Hepatocyte (in vitro differentiated cells): ENCODE measurements at places on chromosomes 7 and 10.

GRCh38 chr7:1530946-1531262, 402 bp downstream of the MAFK start:
- DNase-seq = peak; percentile 49

DNA sequence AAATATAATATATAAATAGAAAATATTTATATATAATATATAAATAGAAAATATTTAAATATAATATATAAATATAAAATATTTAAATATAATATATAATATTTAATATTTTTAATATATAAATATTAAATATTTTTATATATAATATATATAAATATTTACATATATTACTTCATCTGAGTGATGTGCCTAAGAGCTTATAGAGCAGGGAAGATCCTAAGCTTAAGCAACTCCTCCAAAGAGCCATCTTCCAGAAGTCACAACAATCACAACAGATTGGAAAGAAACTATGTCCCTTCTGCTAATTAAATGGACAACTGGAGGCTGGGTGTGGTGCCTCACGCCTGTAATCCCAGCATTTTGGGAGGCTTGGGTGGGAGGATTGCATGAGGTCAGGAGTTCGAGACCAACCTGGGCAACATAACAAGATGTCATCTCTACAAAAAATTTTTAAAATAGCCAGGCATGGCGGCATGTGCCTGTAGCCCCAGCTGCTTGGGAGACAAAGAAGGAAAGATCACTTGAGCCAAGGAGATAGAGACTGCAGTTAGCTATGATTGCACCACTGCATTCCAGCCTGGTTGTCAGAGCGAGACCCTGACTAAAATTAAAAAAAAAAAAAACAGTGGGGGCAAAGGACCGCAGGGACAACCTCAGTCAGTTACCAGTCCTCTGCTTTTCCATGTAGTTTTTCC, 198.7 kb downstream of the SKIDA1 start:
- no peak for DNase-seq

DNA sequence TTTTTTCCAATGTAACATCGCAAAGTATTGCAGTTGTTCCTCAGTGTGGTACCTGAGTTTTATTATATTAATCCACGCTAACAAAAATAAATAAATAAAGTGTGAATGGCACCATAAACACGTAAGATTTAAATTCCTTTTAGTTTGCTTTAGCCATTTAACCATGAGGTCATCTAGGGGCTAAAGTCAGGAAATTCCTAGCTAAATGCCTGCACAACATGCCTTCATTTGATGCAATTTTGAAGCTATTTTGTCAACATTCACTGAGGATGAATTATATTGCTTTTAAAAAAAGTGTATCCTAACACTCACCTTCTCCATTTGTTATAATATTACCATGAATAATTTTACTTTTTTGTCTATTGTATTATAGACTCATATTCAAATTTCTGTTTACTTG, 714.4 kb downstream of the GATA3 start:
- DNase-seq = no peak

GRCh38 chr10:5071411-5072198, 22.6 kb upstream of the AKR1C3 start:
- DNase-seq = peak; percentile 85

- DNase-seq = no peak
Measured at GRCh38 chr10:116241642-116242410, 31.2 kb downstream of the GFRA1 start.

DNA sequence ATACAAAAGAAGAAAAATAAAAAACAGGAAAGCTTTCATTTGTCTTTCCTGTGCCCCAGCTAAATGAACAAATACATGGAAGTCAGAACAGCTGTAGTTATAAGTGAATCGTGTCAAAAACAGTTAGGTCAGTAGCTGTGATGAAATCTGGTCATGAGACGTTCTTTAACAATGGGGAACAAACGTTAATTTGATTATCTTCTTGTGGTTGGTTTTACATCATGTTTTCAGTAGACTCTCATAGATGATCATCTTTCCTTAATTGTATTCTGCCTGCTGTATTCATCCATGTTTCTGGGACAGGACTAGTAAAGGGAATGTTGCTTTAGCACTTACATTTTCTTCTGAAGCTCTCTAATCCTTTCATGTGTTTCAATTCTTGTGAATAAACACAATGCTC, 97.0 kb downstream of the PCLO start:
- DNase-seq = no peak

GRCh38 chr10:91759581-91759986, 38.6 kb upstream of the TNKS2 start:
- DNase-seq = no peak

GRCh38 chr10:68096913-68097516, 12.3 kb upstream of the MYPN start:
- peak; percentile 76 for DNase-seq

GRCh38 chr10:65234261-65234660, 1691.6 kb upstream of the LRRTM3 start:
- no peak for DNase-seq

- peak; percentile 58 for DNase-seq
Measured at GRCh38 chr7:2012981-2013380, 219.8 kb downstream of the MAD1L1 start.

DNA sequence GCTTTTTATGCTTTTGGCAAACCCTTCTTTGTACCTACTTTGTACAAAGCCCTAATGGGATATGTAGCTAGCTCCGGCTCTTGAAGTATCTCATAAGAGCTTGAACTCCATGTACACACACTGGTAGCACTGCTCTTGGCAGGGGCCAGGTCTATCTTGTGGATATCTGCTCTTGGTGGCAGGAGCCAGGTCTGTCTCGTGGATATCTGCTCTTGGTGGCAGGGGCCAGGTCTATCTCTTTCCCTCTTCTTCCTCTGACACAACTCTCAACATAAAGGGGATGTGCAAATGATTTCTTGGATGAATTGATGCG, 91.9 kb downstream of the WNT2 start:
- DNase-seq = no peak

DNA sequence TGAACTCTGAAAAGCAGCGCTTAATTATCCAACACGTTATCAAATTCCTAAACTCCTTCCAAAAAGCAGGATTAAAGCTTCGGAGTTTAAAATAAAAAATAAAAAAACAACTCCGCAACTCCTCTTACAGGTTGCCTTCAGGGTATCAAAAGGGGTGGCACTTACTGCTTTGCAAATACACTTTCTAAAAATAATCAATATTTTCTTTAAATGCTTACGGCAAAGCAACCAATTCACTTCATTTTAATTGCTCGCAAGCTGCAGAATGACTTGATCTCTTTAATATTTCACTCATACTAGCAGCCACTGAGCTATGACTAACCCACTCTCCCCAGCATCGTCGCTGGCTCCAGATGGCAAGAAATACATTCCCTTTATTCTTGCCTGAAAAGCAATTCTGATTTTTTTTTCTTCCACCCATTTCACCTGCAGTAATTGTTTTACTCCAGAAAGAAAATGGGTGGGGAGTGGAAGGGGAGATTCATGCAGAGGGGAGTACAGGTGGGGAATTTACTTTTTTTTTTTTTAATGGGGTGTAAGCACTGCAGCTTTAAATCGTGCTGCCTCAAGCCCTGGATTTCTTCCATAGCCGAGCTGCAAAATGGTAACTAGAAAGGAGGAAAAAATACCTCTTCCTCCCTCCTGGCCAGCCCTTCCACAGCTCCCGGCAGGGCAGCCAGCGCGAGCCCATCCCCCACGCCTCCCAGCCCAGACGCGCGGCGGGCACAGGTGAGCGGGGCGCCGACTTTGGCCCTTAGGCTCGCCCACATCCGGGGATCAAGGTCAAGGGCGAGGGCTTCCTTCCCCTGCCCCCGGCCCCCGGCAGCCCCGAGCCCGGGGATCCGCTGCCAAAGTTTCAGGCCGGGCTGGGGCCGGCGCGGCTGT, 54.2 kb upstream of the FHIP2A start:
- DNase-seq = peak; percentile 66

DNA sequence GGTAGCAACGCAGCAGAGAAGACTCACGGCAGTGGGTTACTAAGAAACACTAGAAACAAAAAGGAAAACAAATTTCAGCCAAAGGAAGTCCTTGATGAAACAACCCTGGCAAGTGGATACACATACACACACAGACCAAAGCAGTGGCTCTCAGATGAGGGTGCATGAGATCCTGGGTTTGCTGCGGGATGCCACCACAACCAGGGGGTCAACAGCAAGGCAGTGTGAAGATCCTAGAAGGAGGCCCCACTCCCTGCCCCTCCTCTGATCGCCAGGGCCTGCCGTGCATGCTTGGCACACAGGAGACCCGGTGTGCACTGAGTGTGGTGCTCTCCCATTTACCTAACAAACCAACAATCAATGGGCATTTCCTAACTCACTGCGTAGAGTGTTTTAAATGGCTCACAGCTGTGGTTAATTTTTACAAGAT, 252.3 kb upstream of the KLF14 start:
- no peak for DNase-seq

GRCh38 chr10:103854686-103855391, 537 bp downstream of the SH3PXD2A start:
- DNase-seq = peak; percentile 56

- DNase-seq = no peak
Measured at GRCh38 chr7:80413383-80413945, 98.4 kb downstream of the GNAT3 start.

- no peak for DNase-seq
Measured at GRCh38 chr7:86013662-86014061, 630.0 kb upstream of the GRM3 start.

GRCh38 chr7:134813663-134814396, 34.4 kb downstream of the CALD1 start:
- DNase-seq = peak; percentile 7

DNA sequence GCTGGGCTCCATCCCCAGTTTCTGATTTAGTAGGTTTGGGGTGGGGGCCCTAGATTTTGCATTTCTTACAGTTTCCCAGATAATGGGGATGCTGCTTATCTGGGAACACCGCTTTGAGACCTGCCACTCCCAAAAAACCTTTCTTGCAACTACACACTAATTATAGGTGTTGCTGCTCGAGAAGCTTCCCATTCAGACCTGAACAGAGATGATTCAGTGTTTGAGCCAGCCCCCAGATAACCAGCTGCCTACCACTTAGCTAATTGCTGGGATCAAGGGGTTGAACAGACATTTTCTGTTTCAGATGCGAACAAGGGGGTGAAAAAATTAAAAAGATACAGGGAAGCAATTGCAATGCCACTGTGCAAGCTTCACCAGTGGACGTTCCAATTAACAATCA, 448.5 kb downstream of the KCNMA1 start:
- no peak for DNase-seq

GRCh38 chr7:98643236-98643985, 26.3 kb downstream of the NPTX2 start:
- DNase-seq = no peak

DNA sequence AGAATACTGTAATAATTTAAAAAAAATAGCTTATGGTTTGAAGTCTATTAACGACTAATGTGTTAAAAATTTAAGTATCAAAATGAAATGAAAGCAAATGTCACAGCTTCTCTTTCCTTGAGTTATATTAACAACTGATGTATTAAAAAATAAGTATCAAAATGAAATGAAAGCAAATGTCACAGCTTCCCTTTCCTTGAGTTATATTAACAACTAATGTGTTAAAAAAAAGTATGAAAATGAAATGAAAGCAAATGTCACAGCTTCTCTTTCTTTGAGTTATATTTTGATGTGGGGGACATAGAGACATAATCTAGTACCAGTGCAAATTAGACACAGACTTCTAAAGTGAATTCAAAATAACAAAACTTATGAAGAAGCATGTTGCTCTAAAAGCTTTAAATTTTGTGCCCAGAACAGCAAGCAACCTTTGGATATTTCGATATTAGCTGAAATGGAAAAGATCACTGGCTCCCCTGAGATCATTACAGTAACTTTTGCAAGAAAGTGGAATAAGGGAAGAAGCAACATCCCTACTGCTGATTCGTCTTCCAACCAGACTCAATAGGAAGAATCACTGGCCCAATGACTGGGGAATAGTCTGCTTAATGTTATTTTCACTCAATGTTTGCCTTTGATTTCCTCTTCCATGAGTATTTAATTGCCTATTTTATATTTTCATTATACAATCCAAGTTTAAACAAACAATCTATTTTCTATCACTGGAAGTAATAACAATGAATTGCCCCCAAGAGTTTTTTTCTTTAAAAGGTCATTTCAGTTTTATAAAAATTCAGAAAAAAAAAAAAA, 8.0 kb downstream of the SKAP2 start:
- DNase-seq = no peak

DNA sequence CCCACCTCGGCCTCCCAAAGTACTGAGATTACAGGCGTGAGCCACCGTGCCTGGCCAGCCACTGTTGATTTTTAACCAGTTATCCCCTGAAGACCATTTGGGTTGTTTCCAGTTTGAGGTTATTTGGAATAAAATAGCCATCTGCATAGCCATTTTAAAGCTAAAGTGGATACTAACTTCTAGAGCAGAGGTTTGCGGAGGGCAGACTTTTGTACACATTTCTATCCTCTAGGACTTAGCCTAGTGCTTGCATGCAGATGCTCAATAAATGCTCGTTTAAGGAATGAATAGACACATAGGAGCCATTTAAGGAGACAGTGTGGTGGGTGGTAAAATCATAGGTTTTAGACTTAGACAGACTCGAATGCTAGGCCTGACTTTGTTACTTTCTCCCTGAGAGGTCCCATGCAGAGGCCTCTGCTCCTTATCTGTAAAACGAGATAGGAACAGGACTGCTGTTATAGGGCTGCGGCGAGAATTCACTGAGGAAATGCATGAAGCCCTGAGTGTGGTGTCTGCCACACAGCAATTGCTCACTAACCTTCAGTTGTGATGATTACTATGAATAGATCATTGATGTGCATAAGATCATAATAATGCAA, 75.9 kb downstream of the PFKFB3 start:
- DNase-seq = no peak

- DNase-seq = peak; percentile 81
Measured at GRCh38 chr10:13349463-13350274, 1.6 kb upstream of the SEPHS1 start.

DNA sequence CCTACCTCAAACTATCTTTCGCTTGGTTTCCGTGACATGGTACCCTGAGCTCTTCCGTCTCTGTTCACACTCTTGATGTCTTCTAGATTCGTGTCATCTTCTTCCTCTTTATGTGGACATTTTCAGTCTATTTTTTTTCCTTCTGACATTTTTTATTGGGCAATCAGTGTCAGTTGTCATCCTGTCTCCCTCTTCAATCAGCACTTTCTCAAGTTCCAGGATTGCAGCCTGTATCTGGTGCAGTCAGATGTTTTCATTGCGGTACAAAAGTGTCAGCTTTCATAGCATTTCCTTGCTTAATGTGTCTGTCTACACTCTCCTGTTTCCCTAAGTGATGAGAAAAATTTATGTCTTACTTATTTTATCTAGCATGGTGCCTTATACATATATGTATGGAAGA, 51.1 kb upstream of the ETV1 start:
- no peak for DNase-seq

DNA sequence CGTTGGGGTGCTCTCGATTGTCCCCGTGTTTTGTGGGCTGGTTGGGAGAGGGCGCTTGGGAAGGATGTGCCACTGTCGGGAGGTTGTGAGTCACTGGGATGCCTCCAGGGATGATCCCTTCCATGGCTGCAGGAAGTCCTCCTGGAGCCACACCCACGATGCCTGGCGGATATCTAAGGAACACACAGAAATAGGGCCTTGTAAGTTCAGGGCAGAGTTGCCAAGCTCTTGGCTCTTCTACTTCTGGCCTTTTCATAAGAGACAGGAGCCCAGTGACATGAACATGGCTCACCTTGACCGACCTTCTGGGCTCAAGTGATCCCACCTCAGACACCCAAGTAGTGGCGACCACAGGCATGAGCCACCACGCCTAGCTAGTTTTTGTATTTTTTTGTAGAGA, 47.6 kb downstream of the ZRANB1 start:
- DNase-seq = no peak
